ENCODE measurements at places on chromosomes 11 and 22.

DNA sequence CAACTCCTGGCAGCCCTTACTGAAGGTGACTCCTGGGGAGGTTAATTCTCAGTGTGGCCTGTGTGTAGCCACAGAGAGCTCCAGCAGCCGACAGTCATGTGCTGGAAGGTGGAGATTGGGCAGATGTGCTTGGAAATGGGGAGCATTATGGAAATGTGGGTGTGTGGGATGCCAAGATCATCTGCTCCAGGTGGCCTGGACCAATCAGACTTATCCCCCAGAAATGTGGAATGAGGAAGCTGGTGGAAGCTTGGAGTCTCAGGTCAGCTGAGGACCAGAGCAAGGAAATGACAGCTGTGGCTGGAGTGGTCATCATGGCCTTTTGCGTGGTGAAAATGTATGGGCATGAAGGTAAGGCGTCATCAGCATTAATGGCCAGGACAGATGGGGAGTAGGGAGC is 234.0 kb downstream of the MIAT start:
- DNase-seq = no peak

- DNase-seq = no peak
Measured at GRCh38 chr11:65814986-65815565, 18.7 kb upstream of the SNX32 start.

DNA sequence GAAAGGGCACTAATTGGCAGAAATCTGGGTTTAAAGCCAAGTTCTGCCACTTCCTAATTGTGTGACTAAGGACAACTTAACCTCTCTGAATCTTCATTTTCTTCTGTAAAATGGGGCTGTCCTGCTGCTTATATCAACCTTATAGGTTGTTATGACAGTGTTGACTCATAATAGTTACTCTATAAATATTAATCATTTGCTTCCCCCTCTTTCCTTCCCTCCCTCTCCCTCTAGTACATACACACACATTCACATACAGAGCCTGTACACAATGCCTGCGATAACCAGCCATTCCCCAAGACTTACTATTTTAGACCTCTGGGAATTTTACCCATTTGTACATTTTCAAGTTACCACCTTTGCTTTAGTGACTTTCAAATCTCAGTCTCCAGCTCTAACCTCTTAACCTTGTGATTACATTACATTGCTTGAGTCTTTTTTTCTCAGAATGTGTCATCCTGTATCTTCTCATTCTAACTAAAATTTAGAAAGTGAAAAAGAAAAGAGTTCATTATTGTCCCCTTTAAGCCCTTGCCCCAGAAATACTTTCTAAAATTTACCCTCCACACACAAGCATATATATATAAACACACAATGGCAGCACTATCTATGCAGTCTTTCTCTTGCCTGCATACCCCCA is 31.9 kb downstream of the GDPD4 start:
- DNase-seq = no peak

GRCh38 chr11:17744151-17744940 is 9.8 kb downstream of the KCNC1 start:
- DNase-seq = no peak
